Bronchial smooth muscle cell (primary cell): ENCODE measurements at places on chromosomes 4 and X. TPM values are rescaled to one million over a fixed set of nuclear protein-coding genes. Genes with fewer than 3 reads are reported as not detected.

NDST3 gene
- total RNA-seq, result 0.16 TPM in 1 of 2 replicates, not detected in the other

PPARGC1A gene
- 0.47 and 0.69 TPM in 2 replicates for total RNA-seq

SEPTIN6 gene
- 9.3 and 9.5 TPM in 2 replicates for total RNA-seq

FREM3 gene
- not detected in 2 replicates for total RNA-seq

HERC5 gene
- 1.9 and 5.6 TPM in 2 replicates for total RNA-seq

GAB3 gene
- total RNA-seq, result 2.0 and 3.0 TPM in 2 replicates

ADGRL3 gene
- total RNA-seq, result not detected in 2 replicates

DBET gene
- not detected in 2 replicates for total RNA-seq

QRFPR gene
- total RNA-seq, result not detected in 2 replicates

GABRG1 gene
- not detected in 2 replicates for total RNA-seq

CSN2 gene
- total RNA-seq, result not detected in 2 replicates

FGF5 gene
- 2.7 and 4.1 TPM in 2 replicates for total RNA-seq

SATL1 gene
- total RNA-seq, result not detected in 2 replicates

MAGEB18 gene
- total RNA-seq, result not detected in 2 replicates

ARL13A gene
- not detected in 2 replicates for total RNA-seq

UGT2B11 gene
- not detected in 2 replicates for total RNA-seq

HMGB3 gene
- 9.8 and 10.9 TPM in 2 replicates for total RNA-seq

P2RY8 gene
- total RNA-seq, result not detected in 2 replicates

FGFR3 gene
- total RNA-seq, result 0.95 and 3.3 TPM in 2 replicates

COL25A1 gene
- total RNA-seq, result 0.16 and 0.34 TPM in 2 replicates

CLDN22 gene
- total RNA-seq, result not detected in 2 replicates

CT45A1 gene
- not detected in 2 replicates for total RNA-seq

SYNPO2 gene
- 0.94 and 1.3 TPM in 2 replicates for total RNA-seq

SPATA4 gene
- 0.16 TPM in 1 of 2 replicates, not detected in the other for total RNA-seq

PLXNA3 gene
- 9.1 and 16.4 TPM in 2 replicates for total RNA-seq

ETNPPL gene
- not detected in 2 replicates for total RNA-seq

CT45A5 gene
- total RNA-seq, result not detected in 2 replicates

SPIN4 gene
- 1.4 and 2.1 TPM in 2 replicates for total RNA-seq

PDCL2 gene
- not detected in 2 replicates for total RNA-seq

ZNF674 gene
- total RNA-seq, result 4.1 and 5.6 TPM in 2 replicates

GSX2 gene
- total RNA-seq, result not detected in 2 replicates

USP17L25 gene
- total RNA-seq, result not detected in 2 replicates

TEX13D gene
- total RNA-seq, result not detected in 2 replicates

CCDC110 gene
- 0.95 and 2.0 TPM in 2 replicates for total RNA-seq

MAGEA12 gene
- total RNA-seq, result not detected in 2 replicates

SMIM10 gene
- 5.7 and 7.4 TPM in 2 replicates for total RNA-seq

PASD1 gene
- total RNA-seq, result not detected in 2 replicates

KIT gene
- total RNA-seq, result under 0.01 TPM in 2 replicates

MAGEA6 gene
- not detected in 2 replicates for total RNA-seq

FGF16 gene
- 0.09 and 0.32 TPM in 2 replicates for total RNA-seq

GPRIN3 gene
- total RNA-seq, result under 0.01 TPM in 1 of 2 replicates, not detected in the other

FAM9B gene
- not detected in 2 replicates for total RNA-seq

STARD8 gene
- total RNA-seq, result 5.2 TPM in 2 replicates

KIF4A gene
- 0.86 and 2.2 TPM in 2 replicates for total RNA-seq

USP27X gene
- 3.0 and 3.6 TPM in 2 replicates for total RNA-seq

NLRP2B gene
- under 0.01 TPM in 1 of 2 replicates, not detected in the other for total RNA-seq

HS3ST1 gene
- under 0.01 TPM in 1 of 2 replicates, not detected in the other for total RNA-seq

PKD2 gene
- total RNA-seq, result 64.3 and 95.7 TPM in 2 replicates

USP26 gene
- total RNA-seq, result not detected in 2 replicates

DGKK gene
- not detected in 2 replicates for total RNA-seq

MSN gene
- total RNA-seq, result 97.7 and 120 TPM in 2 replicates

CCSER1 gene
- total RNA-seq, result not detected in 2 replicates

PALLD gene
- 48.2 and 62.4 TPM in 2 replicates for total RNA-seq

TSC22D3 gene
- 18.8 and 33.0 TPM in 2 replicates for total RNA-seq

ZDHHC15 gene
- total RNA-seq, result under 0.01 and 0.09 TPM in 2 replicates

FGB gene
- total RNA-seq, result not detected in 2 replicates

PAGE5 gene
- total RNA-seq, result not detected in 2 replicates
